ENCODE measurements at places on chromosomes 1 and 21.

DNA sequence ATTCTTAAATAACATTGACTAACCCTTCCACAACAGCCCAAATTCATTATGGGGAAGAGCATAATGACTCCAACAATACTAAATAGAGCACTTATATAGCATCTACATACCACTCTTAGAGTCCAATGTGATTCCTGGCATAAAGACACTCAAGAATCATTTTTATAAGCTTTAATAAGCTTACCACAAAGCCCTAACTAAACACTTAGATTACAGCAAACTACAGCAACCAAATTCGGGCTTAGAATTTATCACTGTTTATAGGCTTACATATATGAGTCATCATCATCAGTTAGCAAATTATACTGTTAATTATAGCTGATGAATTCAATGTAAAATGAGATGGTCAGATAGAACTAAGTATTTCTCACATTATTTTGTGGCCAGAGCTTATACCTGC, 7.3 kb downstream of the SCYL3 start:
- DNase-seq, result no peak

DNA sequence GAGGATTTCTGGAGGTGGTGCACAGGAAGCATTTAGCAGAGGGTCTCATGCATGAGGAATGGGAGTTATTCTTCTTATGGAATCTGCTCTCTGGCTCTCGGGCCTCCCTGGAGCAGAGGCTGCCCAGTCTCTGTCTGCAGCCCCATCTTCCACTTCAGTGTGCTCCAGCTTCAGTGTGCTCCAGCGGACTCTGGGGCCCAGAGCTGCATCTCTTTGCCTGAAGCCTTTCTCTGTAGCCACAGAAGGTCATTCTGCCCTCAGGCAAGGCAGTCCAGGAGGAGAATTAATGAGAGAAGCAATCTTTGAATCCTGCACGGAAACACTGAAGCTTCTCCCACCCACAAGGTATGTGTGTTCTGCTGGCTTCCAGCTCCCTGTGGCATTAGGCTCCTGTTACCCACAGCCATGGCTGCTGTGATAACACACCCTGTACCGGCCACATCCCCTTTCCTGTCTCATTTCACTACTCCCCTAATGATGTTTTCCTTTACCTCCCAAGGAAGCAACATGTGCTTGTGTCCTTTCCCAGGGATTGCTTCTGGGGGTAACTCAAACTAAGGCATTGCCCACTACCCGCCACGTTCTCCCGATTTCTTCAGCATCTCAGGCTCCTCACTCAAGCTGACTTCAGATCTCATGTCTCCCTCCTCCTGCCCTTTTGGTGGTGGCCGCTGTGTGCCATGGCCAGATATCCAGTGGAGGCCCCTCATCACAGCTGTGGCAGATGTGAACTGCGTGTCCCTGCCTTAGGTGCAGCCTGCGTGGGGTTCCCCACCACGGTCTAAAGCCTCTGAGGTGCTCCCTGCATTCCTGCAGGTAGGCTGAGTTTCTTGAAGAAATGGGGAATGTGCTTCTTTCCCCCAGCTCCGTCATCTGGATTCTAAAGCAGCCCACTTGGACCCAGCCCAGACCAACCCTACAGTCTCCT, 181.2 kb upstream of the GALNT2 start:
- no peak for DNase-seq

GRCh38 chr21:45326169-45326851, 38.6 kb upstream of the POFUT2 start:
- no peak for DNase-seq

DNA sequence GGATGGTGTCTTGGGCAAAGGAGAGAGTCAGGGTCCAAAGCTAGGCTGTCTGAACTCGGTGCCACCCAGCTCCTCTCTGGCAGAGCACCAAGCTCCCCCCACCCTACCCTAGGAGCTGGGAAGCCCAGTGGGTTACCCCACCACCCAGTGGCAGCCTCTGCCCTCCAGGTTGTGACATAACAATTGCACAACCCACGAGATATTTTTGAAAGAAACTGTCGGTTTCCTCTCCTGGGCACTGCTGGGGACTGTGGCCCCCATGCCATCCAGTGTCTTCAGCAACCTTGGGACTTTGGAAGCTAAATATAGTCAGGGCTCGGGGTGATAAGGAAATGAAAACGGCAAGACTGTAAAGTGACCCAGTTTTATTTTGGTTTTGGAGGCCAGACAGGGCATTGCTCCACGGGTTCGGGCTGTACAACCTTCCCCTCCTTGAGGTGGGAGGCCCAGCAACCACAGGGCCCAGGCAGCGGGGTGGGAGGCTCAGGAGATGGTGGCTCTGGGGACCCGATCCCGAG, 1.4 kb downstream of the CITED4 start:
- DNase-seq, result no peak

DNA sequence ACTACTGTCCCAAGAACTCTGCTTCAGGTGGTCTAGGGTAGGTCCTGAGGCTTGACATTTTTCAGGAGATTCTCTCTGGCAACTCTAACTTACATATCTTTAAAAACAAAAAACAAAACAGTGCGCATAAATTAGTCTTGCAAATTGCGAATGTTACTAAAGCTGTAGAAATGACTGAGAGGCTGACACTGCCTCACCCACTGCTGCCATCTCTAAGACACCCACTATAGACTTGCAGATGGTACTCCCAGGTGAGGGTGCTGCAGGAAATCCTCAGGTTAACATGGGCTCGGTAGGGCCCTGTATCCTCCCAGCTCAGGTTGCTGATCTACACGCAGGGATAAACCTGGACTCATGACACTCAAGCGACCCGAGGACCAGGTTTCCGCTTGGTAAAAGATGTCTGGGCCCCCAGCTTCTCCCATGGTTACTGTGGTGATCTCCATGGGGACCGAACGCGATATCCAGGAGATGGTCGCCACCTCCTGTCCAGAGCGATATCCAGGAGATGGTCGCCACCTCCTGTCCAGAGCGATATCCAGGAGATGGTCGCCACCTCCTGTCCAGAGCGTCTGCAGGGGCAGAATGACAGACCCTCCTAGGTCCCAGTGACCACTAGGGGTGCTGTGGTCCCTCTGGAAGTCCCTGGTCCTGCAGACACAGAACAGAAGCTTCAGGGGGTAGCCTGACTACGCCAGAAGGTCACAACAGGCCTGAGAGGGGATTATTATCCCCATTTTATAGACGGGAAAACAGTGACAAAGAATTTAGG, 16.2 kb upstream of the LY9 start:
- DNase-seq, result no peak

DNA sequence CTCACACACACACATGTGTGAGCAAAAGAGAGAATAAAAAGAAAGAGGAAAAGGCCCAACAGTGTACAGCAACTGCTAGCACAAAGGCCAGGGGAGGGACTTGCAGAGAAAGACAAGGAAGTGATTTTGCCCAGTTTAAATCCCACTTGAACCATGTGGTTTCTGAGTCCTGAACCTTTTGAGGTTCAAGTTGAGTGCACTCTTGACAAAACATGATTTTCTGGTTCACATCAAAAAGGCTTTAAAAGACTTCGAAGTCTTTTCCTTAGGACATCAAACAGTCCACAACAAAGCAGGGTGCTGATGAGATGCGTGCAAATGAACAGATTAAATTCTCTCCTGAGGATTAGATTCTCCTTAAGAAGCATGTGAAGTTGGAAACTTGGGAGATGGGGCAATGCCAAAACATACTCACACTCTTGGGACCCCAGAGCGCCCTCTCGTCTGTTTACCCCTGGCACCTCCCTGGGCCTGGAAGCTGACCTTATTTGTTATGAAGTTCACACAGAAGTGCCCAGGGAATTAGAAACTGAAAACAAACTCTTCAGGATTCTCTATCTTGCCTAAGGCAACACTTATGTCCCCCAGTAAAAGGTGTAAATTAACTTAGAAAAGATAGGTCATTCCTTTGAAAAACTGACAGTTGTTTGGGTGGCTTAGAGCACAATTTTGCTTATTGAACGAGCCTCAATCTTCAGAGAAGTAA, 31.5 kb downstream of the RNF220 start:
- DNase-seq, result no peak

DNA sequence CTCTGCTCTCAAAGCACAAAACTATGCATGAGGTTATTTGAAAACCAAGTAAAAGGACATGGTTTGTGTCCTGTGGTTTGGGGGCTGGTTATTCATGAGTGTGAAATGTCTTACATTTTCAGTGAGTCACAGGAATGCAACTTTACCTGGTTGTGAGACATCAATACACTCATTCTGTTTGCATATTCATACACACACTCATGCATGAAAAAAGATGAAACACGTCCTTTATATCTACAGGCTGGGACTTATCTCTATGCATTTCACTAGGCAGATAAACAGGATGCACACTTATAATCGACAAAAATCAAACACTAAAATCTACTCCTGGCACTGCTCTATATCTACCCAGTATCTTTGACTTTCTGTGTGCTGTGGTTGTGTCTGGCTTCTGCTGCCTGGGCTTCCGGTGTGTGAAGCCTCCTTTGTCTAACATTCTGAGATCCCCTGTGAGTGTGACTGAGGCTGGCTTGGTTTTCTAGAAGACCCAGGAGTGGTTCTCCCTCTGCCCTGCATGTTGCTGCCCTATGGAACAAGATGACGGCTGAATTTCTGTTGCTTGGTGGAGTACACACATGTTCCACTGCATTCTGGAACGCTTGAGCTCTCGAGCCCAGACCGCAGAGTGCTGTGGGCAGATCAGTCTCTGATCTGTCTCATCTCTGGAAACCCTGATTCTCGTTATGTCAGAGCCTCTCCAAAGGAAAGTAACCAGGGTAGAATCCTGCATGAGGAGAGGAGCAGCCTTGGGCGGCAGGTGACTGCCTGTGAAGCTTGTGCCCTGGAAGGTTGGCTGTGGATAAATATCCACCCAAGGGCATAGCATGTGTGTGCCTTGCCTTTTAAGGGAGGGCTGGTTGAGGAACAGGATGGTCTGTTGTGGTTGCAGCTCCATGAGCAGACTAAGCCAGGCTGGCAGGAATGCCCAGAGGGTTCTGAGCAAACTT, 19.7 kb upstream of the FASLG start:
- no peak for DNase-seq

DNA sequence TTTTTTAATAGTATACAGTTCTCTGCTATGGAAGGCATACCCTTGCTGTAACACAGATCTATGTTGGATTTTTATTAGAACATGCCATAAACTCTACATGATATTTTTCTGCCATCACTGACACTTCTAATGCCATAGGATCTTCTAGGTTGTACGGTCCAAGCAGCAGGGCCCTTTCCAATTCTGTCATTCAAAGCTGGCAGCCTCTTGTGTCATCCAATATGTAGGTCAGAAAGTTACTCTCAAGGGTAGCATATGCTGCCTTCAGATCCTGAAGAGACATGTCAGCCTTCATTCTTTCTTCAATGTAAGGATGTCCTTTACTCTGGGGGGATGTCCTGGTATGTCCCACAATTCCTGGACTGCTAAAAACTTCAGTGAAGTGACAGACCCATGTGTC, 629.2 kb upstream of the USP24 start:
- no peak for DNase-seq

DNA sequence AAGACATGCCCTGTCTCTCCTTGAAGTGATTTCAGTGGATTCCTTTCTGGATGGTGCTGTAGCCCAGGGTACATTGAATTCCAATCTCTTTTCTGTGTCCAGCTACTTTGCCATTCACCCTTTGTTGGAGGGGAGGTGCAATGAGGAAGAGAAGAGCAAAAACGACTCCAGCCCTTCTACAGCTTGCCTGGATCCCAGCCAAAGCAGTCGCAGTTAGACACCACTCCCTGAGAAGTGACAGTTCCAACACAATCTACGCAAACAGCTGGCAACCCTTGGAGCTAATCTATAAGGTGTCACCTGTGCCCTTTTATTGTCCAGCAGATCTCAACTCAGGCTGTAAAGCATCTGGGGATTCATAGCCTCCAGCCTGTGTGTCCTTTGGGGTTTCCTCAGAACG, 4.6 kb downstream of the CD244 start:
- DNase-seq, result no peak

DNA sequence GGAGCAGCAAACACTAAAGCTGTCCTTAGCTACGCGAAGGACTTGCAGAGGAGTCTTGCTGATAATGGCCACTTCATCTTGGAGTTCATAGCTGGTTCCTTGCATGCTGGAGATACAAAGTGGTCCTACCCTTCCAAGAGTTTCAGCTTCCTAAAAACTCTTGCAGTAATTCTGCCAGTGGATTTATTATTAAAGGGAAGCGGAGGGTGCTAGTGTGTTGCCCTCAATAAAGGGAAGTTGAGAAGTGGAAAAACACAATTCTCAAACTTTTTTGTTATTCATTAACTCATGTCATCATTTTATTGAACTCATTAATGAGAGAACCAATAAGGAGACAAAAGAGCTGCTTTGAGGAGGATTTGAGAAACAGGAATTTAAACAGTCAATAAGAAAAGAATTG, 6.5 kb upstream of the HAPLN2 start:
- no peak for DNase-seq

DNA sequence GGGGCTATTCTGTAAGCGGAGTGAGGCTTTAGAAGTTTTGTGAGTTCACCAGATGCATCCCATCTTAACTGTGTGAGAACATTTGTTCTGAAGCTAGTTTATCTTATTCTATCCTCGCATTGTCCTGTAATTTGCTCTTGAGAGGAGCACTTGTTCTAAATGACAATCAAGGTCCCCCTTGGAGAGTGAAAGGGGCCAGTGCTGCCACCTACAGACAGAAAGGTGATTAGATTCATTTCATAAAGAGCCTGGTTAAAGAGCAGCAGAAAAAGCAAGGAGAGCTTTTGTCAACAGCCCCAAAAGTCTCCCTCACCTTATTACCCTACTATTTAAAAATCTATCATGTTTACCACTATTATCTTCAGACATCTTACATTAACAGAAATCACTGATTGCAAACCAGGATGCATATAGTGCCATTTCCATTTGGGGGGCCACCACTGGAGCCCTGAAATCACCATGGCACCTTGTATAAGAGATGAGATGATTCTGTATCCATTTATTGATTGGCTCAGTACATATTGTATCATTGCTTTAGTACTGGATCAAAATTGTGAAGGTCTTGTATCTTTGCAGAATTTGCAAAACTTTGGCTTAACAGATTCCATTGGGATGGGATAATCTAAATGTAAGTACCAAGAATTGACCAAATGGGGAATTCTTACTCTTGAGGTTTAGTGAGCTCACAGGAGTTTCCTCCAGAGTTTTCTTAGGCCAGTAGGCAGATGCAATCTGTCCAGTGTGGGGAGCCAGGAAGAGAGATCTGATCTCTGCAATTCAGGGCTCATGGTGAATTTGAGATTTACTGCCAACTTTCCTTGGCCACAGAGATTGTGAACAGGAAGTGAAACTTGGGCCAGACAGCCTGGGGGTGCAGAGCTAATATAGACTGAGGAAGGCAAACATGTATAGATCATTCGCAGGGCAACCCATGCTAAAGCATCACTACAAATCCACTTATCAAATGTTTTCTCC, 64.3 kb upstream of the TRABD2B start:
- no peak for DNase-seq

GRCh38 chr1:212664409-212665199, 35.0 kb downstream of the BATF3 start:
- no peak for DNase-seq

GRCh38 chr1:107680579-107680985, 284.4 kb downstream of the VAV3 start:
- DNase-seq, result no peak

DNA sequence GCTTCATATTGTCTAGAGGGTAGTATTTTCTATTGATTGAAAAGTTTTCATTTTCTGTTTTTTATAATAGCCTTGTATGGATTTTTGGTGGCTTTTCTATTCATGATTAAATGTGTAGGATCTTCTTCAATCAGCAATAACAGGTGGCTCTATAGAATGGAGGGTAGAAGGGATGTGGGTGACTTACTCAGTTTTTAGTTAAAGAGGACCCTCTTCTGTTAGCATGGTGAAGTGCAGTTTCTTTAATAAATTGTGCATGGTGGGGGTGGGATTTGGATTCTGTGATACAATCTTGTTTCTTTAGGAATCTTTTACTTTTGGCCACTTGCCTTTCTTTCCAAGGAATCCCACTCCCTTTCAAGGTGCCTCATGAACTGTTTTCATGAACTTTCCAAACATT, 64.7 kb downstream of the SLC35A3 start:
- no peak for DNase-seq
